ENCODE measurements at places on chromosomes 2 and 18. TPM values are rescaled to one million over a fixed set of nuclear protein-coding genes. Genes with fewer than 3 reads are reported as not detected.

Gene XDH
- total RNA-seq, result 4.6 TPM

Gene SGPP2
- 16.4 TPM for total RNA-seq

Gene CPLX4
- not detected for total RNA-seq

Gene PTPN18
- total RNA-seq, result 10.8 TPM

Gene SLC5A7
- not detected for total RNA-seq

Gene ICOS
- total RNA-seq, result not detected

Gene EEF1B2
- 576 TPM for total RNA-seq

Gene SLC4A3
- total RNA-seq, result 6.5 TPM

Gene ACKR3
- 23.9 TPM for total RNA-seq

Gene UGT1A9
- total RNA-seq, result not detected

Gene G6PC2
- not detected for total RNA-seq

Gene MLPH
- 7.8 TPM for total RNA-seq

Gene RUFY4
- not detected for total RNA-seq

Gene PSD4
- 48.2 TPM for total RNA-seq
